CD4-positive, alpha-beta T cell treated with Interleukin-10 for 1 hour (primary cell): ENCODE measurements at places on chromosomes 4 and X.
A peak's percentile ranks its signal among the peaks of the same experiment; 100 is the strongest.

DNA sequence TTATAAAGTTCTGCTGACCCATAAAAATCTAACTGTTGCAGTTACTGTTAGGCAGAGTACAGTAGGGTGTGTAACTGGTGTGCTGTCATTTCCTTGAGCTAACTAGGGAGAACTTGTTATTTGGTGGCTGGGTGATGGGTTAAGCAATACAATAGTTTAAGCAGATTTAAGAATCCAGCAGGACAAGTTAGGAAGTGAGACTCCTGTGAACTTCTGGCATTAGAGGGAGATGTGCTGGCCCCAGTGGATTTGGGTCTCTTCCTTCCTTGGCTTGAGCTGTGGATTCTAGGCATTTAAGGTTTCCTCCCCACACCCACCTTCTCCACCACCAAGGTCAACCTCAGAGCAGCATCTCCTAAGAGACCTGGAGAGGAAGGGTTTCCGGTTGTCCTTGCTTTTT, 70.5 kb downstream of the CLCN5 start:
- DNase-seq, result no peak

GRCh38 chr4:61380865-61381264, 180.7 kb downstream of the ADGRL3 start:
- DNase-seq, result no peak

DNA sequence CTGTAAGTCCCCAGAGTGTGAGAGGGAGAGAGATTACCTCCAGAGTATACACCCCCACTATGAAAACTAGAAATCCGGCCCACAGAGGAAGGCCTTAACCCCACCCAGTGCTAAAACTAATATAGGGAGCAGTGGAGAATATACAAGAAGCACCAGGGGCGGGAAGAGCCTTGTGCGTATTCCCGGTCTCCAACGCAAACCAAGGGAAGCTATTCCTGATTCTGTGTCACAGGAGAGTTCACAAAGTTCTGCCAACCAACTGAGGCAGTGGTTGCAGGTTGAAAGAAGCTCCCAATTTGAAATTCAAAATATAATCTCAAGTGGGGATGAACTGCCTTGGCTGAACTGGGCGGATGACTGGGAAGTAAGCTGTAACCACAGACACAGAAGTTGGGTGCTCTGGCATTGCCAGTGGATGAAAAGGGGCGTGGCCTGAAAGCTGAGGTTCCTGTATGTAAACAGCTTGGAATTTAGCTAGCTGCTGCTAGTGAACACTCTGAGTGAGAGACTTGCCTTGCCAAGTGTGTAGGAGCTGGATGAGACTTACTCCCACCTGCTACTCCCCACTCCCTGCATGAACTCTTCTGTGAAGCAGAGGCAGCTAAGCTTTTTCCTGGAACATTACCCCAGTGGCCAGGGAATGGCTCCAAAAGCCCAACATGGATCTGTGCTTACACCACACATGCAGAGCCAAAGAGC, 32.7 kb downstream of the ELF2 start:
- no peak for DNase-seq

GRCh38 chrX:7570432-7571029, 272.4 kb upstream of the VCX start:
- DNase-seq, result no peak

DNA sequence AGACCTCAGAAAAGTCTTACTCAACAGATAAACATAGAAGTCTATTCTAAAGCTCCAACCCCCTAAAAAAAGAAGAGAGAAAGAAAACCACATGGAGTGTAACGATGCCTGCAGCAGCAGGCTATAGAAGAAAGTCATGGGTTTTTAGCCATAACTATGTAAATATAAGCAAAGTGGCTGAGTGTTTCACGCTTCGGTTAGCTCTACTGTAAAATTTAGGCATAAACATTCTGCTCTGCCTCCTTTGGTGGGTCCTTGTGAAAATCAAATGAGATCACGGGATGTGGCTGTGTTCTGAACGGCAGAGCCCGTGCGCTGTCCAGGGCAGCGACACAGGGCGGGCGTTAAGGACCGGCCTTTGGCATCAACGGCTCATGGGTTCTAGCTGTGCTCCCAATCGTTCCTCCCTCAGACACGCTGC, 78.4 kb downstream of the IRF2 start:
- no peak for DNase-seq

GRCh38 chrX:41257801-41258200, 76.2 kb upstream of the DDX3X start:
- no peak for DNase-seq

DNA sequence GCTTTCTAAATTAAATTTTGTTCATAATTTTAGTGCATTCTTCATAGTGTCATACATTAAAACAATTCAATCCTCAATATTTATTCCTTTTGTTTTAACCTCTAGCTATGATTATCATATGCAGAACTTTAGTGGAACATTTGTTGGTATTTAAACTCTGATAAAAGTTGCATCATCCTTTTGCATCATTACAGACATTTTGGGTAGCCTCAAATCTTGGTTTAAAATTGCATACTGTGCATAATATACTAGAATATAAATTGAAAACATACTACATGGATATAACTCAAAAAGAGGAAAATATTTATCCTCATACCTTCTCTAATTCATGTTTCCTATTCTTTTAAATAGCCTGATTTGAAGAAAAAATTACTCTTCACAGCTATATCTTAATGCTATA, 97.3 kb upstream of the NAP1L5 start:
- no peak for DNase-seq

GRCh38 chr4:123200051-123200940, 196.3 kb upstream of the SPRY1 start:
- no peak for DNase-seq

DNA sequence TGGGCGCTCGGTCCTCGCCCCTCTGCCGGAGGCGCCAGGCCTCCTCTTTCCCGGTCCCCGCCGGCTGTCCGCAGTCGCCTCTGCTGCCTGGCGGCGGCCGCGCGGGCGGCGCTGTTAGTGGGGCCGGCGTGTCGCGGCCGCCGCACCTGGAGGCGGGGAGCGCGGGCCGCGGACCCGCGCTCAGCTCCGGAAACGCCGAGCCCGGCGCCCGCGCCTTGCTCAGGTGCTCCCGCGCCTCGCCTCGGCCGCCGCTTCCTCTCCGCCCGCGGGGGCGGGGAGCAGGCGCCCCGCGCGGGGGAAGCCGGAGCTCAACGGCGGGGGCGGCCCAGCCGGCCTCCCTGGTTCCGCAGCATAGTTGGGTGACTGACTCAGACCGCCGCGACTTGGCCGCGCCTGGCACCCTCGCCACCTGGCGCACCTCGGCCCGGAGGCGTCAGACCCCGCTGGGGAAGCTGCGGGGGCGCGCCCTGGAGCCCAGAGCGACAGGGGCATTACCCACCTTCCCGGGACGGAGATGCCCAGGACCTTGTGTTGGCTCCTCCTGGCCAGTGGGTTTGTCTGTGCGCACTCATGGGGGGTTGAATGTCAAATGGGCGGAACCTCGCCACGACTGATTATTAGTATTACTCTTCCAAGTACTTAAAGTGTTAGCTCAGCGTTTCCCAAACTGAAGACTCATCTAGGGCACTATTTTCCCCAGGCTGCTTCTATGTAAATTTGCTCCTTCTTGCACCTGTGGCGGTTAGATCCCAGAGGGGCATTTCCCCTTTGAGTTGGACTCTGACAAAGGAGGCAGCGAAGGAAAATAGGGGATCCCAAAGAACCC, at the start of gene ARAP2:
Gene ARAP2 (minus strand): TSS at position 258 of the 826 bp plus-strand sequence. CDS start 15,028 bp downstream, outside the sequence.
- peak; percentile 81 for DNase-seq

DNA sequence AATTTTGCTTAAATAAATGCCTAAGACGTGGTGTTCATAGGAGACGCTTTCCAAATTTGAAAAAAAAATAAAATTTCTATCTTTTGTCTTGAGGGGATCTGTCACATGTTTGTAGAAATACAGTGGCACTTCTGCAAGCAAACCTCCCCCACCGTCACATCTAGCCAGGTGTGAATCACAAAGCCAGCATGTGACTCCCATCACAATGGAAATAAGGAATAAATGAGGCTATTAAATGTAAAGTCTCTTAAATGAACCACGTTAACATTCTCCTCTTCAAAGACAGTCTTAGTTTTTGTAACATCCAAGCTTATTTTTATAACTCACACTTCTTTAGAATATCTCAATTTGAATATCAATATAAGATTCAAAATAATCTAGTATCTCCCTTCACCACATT, 63.0 kb upstream of the CCSER1 start:
- DNase-seq, result no peak

GRCh38 chr4:152660526-152660925, 19.3 kb downstream of the TMEM154 start:
- DNase-seq, result no peak

- no peak for DNase-seq
Observed at GRCh38 chr4:184312126-184312525, 94.5 kb upstream of the ENPP6 start.

DNA sequence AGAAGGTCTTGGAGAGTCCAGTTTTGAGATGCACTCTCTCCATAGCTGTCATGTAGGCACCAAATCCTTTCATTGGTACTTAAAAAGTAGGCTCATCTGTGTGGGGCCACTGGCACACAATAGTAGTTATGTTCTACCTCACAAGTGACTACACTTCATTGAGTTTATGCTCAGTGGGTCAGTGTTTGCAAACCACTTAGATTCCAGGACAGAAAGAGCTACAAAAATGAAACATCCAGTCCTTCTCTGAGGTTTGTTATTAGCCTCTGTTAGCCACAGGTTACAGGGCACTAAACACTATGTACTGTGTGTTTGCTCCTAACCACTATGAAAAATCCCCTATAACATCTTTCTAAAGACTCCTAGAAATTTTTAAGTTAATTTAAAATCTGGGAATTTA, 13.8 kb downstream of the RAB28 start:
- DNase-seq, result no peak

DNA sequence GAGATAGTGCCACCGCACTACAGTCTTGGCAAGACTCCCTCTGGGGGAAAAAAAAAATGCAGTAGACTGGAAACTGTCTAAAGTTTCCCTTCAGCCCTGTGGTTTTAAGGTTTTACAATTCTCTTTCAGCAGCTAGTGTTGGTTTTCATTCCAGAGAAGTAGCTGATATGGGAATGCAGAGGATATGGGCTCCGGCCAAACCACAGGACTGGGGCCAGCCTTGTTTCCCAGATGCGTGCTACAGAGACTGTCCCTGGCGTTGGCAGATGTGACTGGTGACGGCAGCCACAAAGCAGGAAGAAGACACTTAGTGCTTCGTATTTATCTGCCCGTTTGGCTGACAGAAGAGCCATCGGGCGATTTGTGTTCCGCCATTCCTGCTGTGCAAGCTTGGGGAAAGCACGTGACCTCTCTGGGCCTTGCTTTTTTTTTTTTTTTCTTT, 43.2 kb downstream of the ZBTB49 start:
- DNase-seq, result no peak

GRCh38 chr4:40357738-40358137, 22.6 kb downstream of the CHRNA9 start:
- DNase-seq, result no peak

- DNase-seq, result no peak
Observed at GRCh38 chr4:168859888-168860694, 150.0 kb downstream of the CBR4 start.

DNA sequence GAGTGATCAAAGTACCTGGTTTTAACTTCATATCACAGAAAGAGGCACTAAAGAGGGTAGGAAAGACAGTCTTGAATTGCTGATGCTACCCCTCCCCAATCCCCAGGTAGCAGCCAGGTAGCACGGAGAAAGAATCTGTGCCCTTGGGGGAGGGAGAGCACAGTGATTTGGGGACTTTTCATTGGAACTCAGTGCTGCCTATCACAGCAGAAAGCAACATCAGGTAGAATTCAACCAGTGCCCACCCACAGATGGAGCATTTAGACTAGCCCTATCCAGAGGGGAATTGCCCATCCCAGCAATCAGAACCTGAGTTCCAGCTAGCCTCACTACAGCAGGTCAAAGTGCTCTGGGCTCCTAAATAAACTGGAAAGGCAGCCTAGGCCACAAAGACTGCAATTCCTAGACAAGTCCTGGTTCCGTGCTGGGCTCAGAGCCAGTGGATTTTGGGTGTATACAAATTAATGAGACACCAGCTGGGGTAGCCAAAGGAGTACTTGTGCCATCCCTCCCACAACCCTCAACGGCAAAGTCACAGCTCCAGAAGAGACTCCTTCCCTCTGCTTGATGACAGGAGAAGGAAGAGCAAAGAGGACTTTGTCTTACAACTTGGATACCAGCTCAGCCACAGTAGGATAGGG, 228.1 kb downstream of the THOC2 start:
- no peak for DNase-seq

- no peak for DNase-seq
Observed at GRCh38 chr4:102713096-102713495, 47.7 kb downstream of the MANBA start.
